Kasumi-1 (cell line): ENCODE measurements at places on chromosomes 7 and 10.

DNA sequence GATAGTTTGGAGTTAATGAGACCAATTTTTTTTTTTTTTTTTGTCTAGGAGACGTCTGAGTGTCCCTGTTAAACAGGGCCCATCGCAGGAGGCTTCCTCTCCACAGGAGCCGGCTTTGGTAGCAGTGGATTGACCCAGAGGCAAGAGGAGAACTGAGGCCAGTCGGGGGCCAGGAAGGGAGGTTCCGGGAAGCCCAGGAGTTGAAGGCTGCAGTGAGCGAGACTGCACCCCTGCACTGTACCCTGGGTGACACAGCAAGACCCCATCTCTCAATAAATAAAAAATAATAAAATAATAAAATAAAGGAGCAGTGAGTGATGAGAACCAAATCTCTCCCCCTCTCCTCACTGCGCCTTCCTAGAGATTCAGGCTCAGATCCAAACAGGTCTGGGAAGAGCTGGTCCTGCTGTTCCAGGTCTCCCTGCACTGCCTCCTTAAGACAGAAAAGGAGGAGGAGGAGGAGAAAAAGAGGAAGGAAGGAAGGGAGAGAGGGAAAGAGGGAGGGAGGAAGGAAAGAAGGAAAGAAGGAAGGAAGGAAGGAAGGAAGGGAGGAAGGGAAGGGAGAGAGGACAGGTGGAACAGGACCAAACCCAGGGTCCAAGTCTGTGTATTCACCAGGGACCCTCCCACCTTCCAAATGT is 3.5 kb downstream of the MNX1 start:
- DNase-seq: no peak

DNA sequence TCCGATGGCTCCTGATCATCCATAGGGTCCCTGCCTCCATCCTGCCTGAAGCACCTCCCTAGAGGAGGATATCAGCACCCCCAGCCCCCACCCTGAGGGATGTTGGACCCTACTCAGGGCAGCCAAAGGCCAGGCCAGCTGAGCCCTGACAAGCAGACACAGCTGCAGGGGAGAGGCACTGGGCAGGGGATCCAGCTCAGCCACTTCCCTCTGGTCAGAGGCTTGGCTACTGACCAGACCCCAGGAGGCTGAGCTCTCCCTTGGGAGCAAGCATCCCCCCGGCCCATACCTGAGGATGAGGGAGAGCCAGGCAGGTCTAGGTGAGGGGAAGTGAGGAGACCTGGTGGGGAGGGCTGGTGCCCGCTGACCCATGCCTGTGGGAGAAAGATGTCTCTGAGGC is 6.6 kb downstream of the LDB3 start:
- DNase-seq: no peak

DNA sequence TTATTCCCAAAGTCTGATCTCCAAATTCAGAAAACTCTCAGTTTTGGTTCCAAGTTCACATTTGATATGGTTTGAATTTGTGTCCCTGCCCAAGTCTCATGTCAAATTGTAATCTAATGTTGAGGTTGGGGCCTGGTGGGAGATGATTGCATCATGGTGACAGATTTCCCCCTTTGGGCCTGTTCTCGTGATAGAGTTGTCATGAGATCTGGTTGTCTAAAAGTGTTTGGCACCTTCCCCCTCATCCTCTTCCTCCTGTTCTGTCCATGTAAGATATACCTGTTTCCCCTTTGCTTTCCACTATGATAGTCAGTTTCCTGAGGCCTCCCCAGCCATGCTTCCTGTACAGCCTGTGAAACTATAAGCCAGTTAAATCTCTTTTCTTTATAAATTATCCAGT is 138.6 kb downstream of the ARL4A start:
- DNase-seq: no peak

DNA sequence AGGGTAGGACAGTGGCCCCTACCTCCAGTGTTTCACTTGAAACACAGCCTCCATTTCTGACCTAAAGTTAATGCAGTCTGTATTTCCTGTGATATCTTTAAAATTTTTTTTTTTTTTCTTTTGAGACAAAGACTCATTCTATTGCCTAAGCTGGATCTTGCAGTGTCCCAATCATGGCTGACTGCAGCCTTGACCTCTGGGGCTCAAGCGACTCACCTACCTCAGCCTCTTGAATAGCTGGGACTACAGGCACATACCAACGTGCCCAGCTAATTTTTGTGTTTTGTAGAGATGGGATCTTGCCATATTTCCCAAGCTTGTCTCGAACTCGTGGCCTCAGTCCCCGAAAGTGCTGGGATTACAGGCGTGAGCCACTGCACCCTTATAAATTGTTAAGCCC is 16.7 kb upstream of the MGAM2 start:
- no peak for DNase-seq

DNA sequence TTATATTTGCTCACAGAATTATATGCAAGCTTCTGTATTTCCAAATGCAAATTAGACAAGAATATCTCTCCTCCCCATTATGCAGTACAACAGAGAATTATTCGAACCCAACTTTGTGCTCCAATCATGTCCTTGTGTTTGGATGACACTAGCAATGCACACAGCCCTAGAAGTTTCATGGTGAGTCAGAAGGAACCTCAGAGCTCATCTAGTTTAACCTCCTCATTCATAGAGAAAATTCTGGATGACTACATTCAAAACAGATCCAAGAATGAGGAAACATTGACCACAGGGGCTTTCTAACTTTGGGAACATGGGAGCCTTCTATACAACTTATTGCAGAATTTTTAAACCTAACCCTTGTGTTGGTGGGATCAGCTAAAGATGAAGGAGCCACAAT is 12.8 kb upstream of the ARID5B start:
- no peak for DNase-seq

GRCh38 chr7:38318803-38319416 is 45.5 kb upstream of the TARP start:
- peak; percentile 94 for DNase-seq

DNA sequence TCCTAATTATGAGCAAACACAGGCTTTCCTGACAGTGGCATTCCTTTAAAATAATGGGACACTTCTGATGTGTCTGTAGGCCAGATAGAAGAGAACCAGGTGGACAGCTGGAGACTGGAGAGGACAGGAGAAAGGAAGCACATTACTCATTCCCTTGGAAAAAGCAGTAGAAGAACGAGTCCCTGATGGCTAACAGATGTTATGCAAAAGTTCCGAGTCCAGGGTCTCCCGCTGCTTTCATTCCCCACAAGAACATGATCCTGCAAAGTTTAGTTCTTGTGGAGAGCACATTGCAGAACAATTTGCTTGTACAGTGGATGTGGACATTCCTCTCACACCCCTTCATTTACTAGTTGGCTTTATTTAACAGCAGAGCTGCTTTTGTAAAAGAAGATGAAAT is 137.6 kb downstream of the GPAM start:
- DNase-seq: no peak

GRCh38 chr10:10878963-10879362 is 138.7 kb upstream of the CELF2 start:
- DNase-seq: no peak

DNA sequence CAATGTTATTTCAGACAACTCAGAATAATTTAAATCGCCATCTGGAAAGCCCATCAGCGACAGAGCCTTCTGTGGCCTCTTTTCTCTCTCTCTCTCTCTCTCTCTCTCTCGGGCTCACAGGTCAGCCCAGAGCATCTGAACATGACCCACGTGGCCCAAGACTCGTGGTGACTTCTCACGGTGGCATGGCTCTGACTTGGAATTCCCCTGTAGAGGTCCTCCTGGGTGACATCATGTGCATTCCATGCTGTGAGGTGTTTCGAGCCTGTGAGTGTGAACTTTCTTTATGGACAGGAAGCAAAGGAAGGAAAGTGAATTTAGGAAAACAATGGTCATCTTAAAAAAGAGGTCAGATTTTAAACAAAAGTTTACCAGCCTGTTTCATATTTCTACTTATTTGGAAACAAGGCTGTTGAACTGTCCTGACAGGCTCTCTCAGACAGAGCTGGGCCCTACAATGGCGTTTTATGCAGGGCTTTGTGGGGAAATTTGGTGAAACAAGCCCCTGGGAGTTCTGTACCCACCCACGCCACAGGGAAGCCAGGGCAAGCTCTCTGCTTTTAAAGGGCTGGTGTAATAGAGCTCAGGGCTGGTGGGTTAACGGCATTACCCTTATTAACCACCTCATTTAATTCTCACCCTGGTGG is 359.7 kb upstream of the ZNF32 start:
- no peak for DNase-seq

GRCh38 chr10:96833220-96834001 is 1.3 kb downstream of the LCOR start:
- peak; percentile 31 for DNase-seq

DNA sequence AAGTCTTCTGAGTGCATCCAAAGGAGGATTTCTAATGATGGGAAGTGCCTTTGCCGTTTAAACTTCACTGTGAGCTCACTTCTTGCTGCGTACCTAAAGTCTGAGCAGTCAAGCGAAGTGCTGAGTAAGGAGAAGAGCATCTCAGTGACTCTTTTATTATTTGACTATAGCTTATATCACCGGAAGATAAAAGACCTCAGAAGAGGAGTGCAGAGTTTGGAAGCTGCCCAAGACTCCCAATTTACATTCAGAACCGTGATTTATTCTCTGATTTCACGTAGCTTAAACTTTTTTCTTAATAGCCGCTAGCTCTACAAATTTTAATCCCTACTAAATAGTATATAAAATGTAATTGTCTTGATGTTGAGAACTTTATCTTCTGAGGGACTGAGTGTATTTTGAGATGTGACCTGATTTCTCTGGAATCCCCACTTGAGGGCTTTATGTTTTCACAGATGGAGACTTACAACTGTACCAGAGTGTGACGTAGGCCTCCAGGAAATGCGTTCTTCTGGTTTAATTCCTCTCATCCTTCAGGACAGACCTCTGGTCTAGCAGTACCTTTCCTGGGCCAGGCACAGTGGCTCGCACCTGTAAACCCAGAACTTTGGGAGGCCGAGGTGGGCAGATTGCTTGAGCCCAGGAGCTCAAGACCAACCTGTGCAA is 51.1 kb downstream of the CAMK1D start:
- no peak for DNase-seq

GRCh38 chr10:95783741-95784140 is 27.8 kb downstream of the ENTPD1 start:
- DNase-seq: no peak

GRCh38 chr10:4354382-4354812 is 471.6 kb upstream of the AKR1E2 start:
- no peak for DNase-seq

DNA sequence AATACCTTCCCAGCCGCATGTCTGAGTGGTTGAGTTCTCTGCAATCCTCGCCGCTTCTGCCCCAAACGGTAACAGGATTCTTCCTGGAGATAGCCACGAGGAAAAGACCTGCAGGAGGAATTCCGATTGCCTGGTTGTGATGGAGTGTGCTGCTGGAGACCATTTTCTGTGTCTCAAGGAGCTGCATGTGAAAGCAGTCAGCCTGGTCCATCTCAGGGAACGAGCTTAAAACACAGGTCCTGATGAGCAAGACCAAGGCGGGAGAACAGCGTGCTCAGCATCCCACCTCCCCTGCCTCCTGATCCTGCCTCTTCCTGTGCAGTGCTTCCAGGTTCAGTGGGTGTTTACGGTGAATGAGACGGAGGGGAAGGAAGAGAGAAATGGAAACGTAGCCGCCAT is 26.5 kb downstream of the VIPR2 start:
- DNase-seq: no peak

DNA sequence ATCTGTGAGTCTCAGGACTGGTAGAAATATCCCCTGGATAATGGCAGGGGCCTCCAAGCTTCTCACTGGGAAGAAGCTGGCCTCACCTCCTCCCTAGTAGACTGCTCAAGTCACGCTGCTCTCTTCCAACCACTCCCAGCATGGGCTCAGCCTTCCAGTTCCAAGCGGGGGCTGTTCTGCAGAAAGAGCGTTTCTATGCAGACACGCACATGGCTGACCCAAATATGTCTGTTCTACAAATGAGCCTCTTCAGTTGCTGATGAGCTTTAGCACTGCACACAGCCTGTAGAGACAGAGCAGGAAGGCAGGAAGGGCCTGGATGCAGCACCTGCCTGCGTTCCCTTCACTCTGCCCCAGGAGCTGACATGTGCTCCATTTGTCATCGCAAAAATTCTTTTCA is 523.9 kb upstream of the MGMT start:
- no peak for DNase-seq

GRCh38 chr10:79383974-79384606 is 36.8 kb downstream of the PPIF start:
- DNase-seq: no peak

DNA sequence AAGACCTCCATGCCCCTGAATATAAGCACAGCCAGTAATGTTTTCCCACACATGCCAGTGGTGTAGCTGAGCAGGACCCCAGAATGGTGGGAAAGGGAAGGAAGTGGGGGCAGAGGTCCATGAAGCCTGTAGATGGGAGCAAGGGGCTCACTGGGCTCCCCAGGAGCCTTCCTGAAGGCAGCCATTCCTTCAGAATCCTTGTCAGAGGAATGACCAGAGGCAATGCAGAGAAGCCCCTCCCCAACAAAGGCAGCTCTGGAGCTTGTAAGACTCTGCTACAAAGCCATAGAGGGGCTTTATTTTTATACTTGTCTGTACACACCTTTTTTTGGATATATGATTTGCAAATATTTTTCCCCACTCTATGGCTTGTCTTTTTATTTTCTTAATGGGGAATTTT is 165.0 kb upstream of the TCF7L2 start:
- DNase-seq: no peak

GRCh38 chr10:45471531-45472310 is 97.7 kb downstream of the ALOX5 start:
- DNase-seq: no peak

GRCh38 chr10:49254556-49255318 is 44.2 kb upstream of the C10orf71 start:
- peak; percentile 96 for DNase-seq

DNA sequence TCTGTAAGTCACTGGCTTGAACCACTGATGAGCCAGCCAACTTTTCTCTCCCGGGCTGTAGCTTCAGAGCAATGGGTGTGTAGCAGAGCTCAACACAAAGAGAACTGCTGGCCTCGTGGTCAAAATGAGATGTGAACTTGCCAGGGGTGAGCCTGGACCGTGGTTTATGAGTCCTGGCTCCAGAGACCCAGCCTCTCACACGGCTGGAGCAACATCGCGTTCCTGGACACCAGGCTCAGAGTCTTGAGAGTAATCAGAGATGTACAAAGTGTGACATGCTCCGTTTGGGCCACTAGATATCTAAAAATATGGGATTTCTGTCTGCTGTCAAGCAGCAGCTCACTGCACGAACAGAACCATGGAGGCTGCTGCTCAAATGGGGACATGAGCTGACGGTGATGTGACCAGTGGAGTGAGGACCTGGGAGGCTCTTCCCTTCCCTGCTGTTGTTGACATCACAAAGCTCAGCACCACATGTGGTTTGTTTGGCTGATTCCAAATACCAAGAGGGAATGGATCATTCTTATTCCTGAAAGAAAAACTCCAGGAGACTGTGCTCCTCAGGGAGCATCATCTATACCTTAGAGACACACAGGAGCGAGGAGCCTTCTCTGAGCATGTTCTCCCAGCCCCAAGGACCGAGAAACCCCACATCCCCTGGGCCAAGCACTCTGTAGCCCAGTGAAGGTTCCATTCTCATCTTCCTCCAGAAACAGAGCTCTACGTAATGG is 9.2 kb upstream of the SVIL start:
- no peak for DNase-seq
